Right lobe of liver (tissue), 6 donors: ENCODE measurements at places on chromosomes 2 and 18.

DNA sequence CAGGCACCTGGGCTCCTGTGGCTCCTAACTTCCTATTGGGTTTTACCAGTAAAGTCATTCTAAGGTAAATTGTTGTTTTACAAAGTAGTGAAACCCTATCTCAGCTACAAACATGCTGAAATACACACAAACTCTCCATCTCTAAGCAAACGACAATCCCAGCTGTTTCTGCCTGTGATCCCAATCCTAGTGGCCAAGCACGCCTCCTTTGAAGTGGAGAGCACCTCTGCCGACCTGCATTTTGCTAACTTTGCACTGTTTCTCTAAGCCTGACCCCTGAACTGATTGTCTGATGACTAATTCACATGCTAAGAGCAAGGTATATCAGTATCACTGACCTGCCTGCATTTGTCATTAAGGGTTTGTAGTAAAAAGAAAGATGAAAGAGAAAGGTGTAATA lies 124.3 kb downstream of the PAX3 start:
- DNase-seq, result no peak

GRCh38 chr18:63444580-63444979 lies 22.3 kb upstream of the VPS4B start:
- DNase-seq, result no peak

DNA sequence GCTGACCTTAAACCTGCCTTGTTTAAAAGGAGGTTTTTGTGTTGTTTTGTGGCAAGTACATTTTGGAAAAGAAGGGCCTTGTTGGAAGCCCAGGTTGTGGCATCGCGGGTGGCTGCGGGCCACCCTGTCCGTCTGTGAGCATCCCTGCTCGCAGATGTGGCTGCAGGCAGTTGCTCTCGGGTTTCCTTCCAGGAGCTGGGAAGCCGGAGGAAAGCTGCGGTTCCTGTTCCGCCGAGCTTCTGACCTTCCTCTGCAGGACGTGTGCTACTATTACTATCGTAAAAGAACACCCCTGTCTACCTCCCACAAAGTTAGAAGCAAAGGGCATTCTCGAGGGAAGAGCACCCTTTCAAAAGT lies 766 bp downstream of the MFF start:
- DNase-seq, result peak; percentile 47

DNA sequence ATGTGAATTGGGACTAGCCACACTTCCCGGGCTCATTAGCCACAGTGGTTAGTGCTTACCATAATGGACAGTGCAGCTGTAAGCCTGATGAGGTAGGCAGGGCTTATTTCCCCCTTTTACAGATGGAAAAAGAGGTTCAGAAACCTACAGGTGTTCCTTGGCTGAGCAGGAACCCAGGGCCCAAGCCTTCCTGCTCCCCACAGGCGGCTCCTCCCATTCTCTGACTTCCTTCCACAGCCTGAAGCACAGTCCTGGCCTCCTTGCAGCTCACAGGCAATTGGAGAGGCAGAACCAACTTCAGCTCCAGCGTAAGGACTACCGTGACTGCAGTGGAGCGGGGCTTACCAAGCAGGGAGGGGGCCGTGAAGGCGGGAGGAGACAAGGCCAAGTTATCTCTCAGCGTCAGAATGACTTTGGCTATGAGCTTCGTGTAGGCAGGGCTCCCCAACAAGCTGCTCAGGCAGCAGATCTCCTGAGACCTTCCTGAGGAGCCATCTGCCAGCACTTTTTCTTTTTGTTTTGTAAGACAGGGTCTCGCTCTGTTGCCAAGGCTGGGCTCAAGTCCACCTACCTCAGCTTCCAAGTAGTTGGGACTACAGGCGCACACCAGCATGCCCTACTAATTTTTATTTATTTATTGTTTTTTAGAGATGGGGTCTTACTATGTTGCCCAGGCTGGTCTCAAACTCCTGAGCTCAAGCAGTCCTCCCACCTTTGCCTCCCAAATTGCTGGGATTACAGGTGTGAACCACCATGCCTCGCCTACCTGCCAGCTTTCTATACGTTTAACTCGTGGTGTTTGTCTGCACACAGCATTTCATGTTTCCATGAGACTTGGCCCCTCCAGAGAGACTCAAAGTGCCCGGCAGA lies 34.2 kb upstream of the NT5DC4 start:
- no peak for DNase-seq

DNA sequence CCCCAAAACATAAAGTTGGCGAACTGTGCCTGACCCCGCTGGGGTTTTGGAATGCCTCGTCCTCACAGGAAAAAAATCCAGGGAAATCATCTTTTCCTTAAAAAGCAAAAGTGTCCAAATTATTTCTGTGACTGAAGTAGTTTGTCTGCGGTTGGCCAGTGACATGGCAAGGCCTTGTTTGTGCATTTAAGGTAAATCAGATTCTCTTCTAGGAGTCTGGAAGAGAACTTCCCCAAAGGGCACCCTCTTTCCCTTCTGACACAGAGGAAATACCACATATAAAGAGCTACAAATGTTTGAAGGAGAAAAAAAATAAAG lies 737 bp upstream of the CYB5A start:
- no peak for DNase-seq

DNA sequence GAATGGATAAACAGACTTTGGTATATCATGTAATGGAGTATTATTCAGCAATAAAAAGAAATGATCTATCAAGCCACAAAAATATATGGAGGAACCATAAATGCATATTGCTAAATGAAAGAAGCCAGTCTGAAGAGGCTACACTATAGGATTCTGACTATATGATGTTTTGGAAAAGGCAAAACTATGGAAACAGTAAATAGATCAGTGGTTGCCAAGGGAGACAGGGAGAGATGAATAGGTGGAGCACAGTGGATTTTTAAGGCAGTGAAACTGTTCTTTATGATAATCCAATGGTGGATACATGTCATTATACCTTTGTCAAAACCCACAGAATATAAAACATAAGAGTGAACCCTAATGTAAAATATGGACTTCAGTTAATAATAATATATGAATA lies 41.0 kb upstream of the SLC30A6 start:
- no peak for DNase-seq

DNA sequence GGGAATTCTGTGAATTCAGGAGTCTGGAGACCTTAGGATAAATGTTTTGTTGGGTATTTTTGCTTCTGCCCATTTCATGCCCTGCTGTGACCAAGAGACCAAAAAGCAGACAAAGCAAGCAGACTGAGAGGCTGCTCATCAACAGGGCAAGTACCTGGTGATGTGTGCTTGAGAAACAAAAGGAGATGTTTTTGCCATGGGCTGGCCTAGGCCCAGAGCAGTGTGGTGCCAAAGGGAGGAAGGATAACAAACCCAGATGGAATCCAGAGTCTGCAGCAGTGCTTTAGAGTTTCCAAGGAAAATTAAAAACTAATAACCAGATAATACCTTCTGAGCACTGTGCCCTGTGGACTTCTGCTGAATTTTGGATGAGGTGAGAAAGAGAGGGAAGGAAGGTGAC lies 538.4 kb downstream of the STK39 start:
- no peak for DNase-seq

DNA sequence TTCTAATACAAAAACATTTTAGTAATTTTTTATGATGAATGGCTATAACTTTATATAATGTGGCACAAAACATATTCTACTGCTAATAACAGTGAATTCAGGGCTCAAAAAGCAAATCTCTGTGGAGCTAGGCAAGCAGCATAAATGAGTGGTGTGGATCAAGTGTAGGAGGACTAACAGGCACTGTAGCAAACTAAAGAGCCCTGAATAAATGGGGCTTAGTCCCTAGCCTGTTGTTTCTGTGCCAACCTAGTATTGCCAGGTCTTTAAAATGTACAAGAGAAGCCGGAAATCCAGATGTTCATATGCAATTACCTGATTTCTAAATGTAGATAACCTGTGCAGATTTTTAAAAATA lies 18.5 kb downstream of the REL start:
- DNase-seq, result no peak

- DNase-seq, result peak; percentile 46
Measured at GRCh38 chr2:231545105-231545902, 15.1 kb upstream of the NMUR1 start.

DNA sequence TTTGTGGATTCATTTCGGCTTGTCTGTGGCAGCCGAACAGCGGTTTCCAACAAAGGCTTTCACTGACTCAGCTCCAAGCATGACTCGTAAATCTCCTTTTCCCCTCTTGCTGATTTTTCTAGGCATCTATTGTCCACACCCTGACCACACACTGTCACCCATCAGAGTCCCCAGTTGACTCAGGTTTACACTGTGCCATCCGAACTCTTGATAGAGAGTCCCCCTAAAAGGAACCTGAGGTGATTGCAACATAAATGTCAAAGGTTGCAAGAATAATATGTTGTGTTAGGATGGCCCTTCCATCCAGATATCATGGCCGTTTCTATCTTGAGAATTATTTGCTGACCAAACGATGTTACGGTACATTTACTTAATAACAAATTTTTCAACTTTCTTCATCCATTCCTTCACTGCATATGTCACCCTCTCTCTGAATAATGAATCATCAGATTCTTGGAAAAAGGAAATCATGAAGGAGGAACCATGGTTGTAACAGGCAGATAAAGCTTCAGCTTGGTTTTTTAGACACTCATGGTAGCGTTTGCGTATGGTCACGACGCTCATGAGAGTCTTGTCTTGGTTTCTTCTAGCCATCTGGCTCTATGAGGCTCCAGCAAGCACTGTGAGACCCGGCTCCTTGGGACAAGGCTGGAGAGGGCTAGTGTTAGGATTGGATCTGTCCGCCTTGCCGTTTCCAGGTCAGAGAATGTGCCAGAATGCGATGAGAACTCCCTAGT lies 72.1 kb downstream of the NPAS2 start:
- no peak for DNase-seq

DNA sequence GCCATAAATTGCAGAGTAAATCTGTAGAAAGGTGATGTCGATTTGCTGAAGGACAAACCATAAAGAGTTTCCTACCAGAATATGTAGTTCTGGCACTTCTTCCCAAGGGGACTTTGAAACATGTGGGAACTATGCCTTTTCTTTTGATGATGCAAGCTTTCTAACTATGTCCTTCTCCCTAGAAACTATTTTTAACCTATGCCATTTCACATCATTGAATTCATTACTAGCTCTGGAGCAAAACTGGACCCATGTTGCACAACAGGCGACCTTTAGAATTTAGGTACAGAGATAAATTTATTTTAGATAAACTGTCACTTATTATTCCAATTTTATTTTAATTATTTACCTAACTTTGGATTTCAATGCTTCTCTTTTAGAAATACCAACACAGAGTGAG lies 186.5 kb downstream of the CCDC102B start:
- peak; percentile 23 for DNase-seq

DNA sequence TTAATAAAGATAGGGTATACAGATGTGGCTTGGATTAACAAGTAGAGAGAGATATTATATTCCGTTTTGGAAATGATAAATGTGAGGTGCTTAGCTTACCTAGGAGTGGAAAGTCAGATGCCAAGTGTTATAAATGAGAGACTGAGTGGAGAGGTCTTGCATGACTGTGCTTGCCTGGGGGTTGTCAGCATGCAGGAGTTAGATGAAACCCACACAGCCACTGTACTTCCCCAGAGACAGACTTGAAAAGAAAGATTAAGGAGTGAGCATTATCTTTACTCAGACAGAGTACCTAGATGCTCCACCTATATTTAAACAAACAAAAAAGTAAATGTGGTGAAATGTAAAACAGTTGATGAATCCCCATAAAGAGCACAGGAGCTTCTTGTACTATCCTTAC lies 482.7 kb downstream of the RIT2 start:
- DNase-seq, result no peak
